ENCODE measurements at places on chromosomes 1 and 21. TPM values are rescaled to one million over a fixed set of nuclear protein-coding genes. Genes with fewer than 3 reads are reported as not detected.

- DNase-seq = no peak
- H3K27ac ChIP-seq = no peak overlapping the region
Measured at GRCh38 chr1:159958719-159959380, 4.8 kb upstream of the SLAMF9 start.

DNA sequence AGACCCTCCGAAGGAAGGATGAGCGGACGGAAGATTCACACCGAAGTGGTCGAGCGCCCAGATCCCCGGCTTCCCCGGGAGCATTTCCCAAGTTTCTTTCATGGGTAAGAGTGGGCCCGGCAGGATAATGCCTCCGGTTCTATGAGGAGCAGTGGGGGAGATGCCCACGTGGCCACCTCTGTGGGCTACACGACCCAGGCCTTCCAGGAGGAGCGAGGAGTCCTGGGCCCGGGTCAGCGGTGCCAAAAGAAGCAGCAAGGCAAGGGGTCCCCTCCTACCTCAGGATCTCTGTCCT is 7.9 kb upstream of the NBPF11 start:
- DNase-seq = no peak
- H3K36me3 ChIP-seq = no peaks in the 10 kb centered on the region
- peaks cover 42% of the 10 kb centered on the region for H3K27me3 ChIP-seq
- H3K4me3 ChIP-seq = no peak overlapping the region

GRCh38 chr1:36534711-36535412 is 52.1 kb upstream of the CSF3R start:
- no peaks in the 10 kb centered on the region for H3K4me1 ChIP-seq
- H3K27me3 ChIP-seq = peaks cover 44% of the 10 kb centered on the region
- H3K27ac ChIP-seq = no peak overlapping the region
- no peaks in the 10 kb centered on the region for H3K36me3 ChIP-seq
- no peak for DNase-seq

GRCh38 chr1:202804126-202804525 is 4.1 kb downstream of the KDM5B start:
- H3K4me1 ChIP-seq = peaks cover 64% of the 10 kb centered on the region
- H3K27ac ChIP-seq = peak overlapping the region; percentile 60
- DNase-seq = no peak
- peak overlapping the region; percentile 43 for H3K4me3 ChIP-seq
- peaks cover 9% of the 10 kb centered on the region for H3K27me3 ChIP-seq

DNA sequence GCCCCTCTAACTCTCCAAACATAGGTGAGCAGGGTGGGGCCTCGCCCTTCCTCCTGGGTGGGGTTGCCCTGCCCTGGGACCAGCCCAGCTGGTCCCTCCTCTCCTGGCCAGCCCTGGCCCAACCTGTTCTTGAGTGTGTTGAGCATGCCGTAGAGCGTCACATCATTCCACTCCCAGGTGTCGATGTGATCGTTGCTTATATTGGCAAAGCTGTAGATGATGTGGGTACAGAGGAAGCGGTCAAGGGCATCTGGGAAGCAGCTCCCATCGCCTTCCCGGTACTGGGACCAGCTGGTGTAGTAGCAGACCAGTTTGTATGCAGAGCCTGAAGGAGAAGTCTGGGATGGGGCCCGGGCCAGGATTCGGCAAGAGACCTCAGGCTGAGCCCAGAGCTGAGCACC is 1.4 kb downstream of the CHI3L1 start:
- H3K4me1 ChIP-seq = peaks cover 8% of the 10 kb centered on the region
- peaks cover 9% of the 10 kb centered on the region for H3K27me3 ChIP-seq
- H3K36me3 ChIP-seq = no peaks in the 10 kb centered on the region
- DNase-seq = no peak
- no peak overlapping the region for H3K27ac ChIP-seq

DNA sequence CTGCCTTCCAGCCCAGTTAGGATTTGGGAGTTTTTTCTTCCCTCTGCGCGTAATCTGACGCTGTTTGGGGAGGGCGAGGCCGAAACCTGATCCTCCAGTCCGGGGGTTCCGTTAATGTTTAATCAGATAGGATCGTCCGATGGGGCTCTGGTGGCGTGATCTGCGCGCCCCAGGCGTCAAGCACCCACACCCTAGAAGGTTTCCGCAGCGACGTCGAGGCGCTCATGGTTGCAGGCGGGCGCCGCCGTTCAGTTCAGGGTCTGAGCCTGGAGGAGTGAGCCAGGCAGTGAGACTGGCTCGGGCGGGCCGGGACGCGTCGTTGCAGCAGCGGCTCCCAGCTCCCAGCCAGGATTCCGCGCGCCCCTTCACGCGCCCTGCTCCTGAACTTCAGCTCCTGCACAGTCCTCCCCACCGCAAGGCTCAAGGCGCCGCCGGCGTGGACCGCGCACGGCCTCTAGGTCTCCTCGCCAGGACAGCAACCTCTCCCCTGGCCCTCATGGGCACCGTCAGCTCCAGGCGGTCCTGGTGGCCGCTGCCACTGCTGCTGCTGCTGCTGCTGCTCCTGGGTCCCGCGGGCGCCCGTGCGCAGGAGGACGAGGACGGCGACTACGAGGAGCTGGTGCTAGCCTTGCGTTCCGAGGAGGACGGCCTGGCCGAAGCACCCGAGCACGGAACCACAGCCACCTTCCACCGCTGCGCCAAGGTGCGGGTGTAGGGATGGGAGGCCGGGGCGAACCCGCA is at the start of gene PCSK9:
Gene PCSK9, plus strand, starts transcription at position 207 of the 741 bp plus-strand sequence. Its CDS starts 290 bp downstream, at position 497.
- H3K36me3 ChIP-seq = no peaks in the 10 kb centered on the region
- peaks cover 7% of the 10 kb centered on the region for H3K4me1 ChIP-seq
- H3K4me3 ChIP-seq = no peak within 1 kb of the TSS
- H3K27me3 ChIP-seq = peaks cover 67% of the 10 kb centered on the region
- DNase-seq = no peak

DNA sequence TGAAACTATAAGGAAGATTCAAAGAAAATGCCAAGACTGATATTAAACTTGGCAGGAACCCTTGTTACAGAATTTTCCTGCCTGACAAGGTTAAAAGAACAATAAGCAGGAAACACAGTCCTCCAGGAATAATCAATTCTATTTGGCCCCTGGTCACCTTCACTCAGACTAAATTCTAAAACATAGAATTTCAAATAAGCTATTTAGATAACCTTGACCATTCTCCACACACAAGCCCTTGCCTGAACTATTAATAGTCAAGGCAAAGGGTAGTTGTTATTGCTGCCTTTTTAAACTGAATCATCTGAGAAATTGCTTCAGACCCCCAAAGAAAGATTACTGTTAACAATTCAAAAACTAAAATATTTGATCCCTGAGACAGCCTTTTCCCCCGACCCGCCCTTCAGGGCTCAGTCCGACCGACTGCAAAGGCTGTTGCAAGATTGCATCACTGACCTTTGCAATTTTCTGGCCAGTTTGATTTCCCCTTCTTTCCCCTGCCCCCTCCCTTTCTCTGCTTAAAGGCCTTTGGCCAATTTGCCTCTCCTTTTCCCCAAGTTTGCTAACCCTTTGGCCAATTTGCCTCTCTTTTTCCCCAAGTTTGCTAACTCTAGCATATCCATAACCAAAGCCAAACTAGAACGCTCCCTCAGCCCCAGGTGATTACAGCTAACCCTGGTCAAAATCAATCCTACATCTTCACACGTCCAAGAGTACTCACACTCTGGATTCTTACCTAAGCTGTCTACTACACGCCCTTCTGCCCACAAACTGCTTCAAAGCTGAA is 1.4 kb upstream of the G0S2 start:
- DNase-seq = no peak
- H3K27me3 ChIP-seq = peaks cover 48% of the 10 kb centered on the region
- peaks cover 12% of the 10 kb centered on the region for H3K36me3 ChIP-seq
- peak overlapping the region; percentile 83 for H3K27ac ChIP-seq
- peaks cover 69% of the 10 kb centered on the region for H3K4me1 ChIP-seq

DNA sequence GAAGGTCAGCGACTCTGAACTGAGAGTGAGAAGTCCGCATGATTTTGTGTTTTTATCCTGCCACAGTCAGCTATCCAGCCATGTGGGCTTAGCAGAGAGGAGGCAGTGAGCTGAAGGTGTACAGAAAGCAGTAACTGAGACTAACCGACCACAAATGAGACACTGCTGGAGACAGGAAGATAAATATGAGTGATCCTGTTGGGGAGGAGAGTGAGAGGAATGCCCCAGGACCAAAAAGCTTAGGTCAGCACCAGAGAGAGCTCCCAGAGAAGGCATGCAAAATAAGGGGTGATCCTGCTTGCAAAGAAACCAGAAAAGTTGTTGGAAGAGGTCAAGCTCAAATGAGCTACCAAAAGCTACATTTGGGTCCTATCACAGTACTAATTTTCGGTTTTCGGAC is 63.7 kb downstream of the HLCS start:
- peak; percentile 21 for DNase-seq
- H3K36me3 ChIP-seq = peaks cover 2% of the 10 kb centered on the region
- H3K27me3 ChIP-seq = no peaks in the 10 kb centered on the region
- H3K4me3 ChIP-seq = peak overlapping the region; percentile 16
- H3K27ac ChIP-seq = peak overlapping the region; percentile 81

DNA sequence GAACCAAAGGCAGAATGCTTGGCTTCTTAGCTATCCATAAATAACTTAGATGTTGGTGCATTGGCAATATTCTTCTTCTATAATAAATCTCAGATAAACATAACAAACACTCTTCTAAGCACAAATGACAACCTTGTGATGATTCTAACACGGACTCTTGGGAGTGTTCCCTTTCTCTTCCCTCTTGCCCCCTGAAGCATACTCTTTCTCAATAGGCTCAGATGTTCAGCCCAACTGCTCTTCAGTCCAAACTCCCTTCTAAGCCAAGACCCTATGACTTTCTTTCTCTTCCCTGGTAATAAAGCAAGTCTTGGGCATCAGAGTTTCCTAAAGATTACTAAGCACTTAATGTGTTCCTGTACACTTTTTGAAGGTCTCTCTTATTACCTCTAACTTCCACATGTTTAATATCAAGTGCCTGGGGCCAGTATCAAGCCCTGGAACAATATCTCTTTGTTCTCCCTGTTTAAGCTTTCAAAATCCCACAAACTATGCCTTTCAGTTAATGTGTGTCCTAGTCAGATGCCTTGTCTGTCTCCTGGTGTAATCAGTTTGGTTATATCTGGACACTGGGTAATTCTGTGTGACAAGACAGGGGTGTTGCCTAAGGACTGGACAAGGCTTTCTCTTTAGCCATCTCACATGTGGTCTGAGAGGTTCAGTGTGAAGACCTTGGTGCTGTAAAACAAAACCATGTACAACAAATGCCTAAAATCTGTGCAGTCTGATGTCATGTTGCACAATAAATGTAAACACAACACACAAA is 92.9 kb upstream of the IVNS1ABP start:
- no peak overlapping the region for H3K27ac ChIP-seq
- no peak overlapping the region for H3K4me3 ChIP-seq
- DNase-seq = no peak
- no peaks in the 10 kb centered on the region for H3K36me3 ChIP-seq

GRCh38 chr1:36576118-36576517 is 93.4 kb upstream of the CSF3R start:
- H3K27ac ChIP-seq = no peak overlapping the region
- H3K27me3 ChIP-seq = peaks cover 41% of the 10 kb centered on the region
- DNase-seq = peak; percentile 58

DNA sequence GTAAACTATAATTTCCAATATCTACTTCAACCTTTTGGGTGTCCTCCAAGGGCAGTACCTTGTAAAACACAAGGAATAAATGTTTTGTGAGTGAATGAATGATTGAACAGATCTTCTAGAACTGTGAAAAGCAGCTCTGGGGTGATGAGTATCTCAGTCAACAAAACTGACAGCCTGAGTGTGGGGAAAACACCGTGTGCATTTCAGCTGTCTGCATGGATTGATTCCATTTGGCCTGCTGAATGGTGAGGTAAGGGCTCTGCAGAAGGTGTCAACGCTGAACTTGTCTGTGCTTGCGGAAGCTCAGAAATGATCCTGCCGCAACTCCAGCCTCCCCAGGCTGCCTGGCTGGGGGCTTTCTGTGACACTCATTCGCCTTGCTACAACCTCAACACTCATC is 7.4 kb upstream of the AGMAT start:
- no peak for DNase-seq
- no peak overlapping the region for H3K4me3 ChIP-seq
- no peaks in the 10 kb centered on the region for H3K4me1 ChIP-seq
- peaks cover 9% of the 10 kb centered on the region for H3K27me3 ChIP-seq

DNA sequence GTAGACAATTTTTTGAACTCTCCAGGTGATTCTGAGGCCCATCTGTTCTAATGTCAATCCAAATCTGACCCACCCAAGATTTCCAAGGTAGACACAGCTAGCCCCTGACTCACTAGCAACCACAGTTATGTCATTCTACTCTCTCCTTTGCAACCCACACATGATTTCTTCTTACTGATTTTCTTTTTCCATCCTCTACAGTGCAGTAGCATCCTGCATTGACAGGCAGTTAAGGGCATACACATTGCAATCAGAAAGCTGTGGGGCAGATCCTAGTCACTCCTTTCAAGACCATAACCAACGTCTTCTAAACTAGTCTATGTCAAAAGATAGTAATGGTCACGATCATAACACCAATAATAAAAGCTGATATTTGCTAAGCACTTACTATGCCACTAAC is 54.2 kb downstream of the JAK1 start:
- H3K27ac ChIP-seq = peak overlapping the region; percentile 0
- H3K27me3 ChIP-seq = no peaks in the 10 kb centered on the region
- peak; percentile 33 for DNase-seq
- H3K36me3 ChIP-seq = peaks cover 2% of the 10 kb centered on the region
- peak overlapping the region; percentile 4 for H3K4me3 ChIP-seq

CAPN8 gene
- not detected for total RNA-seq

TAL1 gene
- 0.30 TPM for total RNA-seq

ZBTB8B gene
- total RNA-seq = not detected

CAP1 gene
- 411 TPM for total RNA-seq

LCE2C gene
- not detected for total RNA-seq

A3GALT2 gene
- total RNA-seq = not detected

CXADR gene
- total RNA-seq = 0.48 TPM

TDRD10 gene
- not detected for total RNA-seq

Measured in activated T-cell treated with anti-CD3 and anti-CD28 coated beads, Interleukin-2, amount 50 U/mL, for 72 hours (primary cell).